ENCODE measurements at places on chromosomes 6 and 20. TPM values are rescaled to one million over a fixed set of nuclear protein-coding genes. Genes with fewer than 3 reads are reported as not detected.

The AKAP12 gene
- 27.3 TPM for total RNA-seq

The SLC16A10 gene
- 13.8 TPM for total RNA-seq

The GINS1 gene
- total RNA-seq: 40.8 TPM

The CCM2L gene
- total RNA-seq: 7.8 TPM

The STMN3 gene
- 6.7 TPM for total RNA-seq

All from endodermal cell (in vitro differentiated cells).